ENCODE measurements at places on chromosomes 5 and 9.

DNA sequence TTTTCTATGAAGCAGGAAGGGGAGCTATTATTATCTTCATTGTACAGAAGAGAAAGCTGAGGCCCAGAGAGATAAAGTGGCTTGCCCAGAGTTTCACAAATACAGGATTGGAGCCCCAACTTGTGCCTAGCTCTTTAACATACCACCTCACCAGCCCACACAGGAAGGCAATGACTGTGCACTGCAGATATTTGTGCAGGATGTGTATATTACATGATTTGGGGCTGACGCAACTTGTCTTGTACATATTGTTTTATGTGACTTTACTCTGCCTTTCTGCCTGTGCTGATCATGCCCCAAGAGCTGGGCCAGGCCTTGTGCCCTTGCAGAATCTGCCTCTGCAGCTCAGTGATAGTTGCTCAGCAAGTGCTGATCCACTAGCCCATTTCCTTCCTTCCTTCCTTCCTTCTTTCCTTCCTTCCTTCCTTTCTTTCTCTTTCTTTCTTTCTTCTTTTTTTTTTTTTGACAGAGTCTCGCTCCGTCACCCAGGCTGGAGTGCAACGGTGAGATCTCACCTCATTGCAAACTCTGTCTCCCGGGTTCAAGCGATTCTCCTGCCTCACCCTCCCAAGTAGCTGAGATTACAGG, 106.6 kb upstream of the TBCA start:
- DNase-seq: no peak

GRCh38 chr5:130526708-130527107, 622.4 kb downstream of the CHSY3 start:
- DNase-seq: no peak

GRCh38 chr9:105881654-105882349, 187.5 kb downstream of the TMEM38B start:
- peak; percentile 78 for DNase-seq

DNA sequence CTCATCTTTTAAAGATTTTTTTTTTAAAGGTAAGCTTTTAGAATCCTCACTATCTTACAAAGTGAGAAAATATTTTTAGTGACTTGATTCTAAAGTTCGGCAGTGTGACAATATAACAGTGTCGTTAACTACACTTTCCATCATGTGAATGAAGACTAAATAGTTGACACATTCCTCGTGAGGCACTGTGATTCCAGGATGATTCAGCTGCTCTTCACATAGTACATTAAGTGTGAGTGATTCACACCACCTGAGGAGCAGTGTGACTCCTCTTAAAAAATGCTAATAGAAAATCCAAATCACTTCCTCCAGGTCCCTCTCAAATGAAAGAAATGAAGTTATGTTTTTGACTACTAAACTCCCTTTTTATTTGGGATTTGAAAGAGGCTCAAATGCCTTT, 589.5 kb downstream of the GABRG2 start:
- no peak for DNase-seq

All from NAMALWA (cell line).